ENCODE measurements at places on chromosomes 12 and 14.

DNA sequence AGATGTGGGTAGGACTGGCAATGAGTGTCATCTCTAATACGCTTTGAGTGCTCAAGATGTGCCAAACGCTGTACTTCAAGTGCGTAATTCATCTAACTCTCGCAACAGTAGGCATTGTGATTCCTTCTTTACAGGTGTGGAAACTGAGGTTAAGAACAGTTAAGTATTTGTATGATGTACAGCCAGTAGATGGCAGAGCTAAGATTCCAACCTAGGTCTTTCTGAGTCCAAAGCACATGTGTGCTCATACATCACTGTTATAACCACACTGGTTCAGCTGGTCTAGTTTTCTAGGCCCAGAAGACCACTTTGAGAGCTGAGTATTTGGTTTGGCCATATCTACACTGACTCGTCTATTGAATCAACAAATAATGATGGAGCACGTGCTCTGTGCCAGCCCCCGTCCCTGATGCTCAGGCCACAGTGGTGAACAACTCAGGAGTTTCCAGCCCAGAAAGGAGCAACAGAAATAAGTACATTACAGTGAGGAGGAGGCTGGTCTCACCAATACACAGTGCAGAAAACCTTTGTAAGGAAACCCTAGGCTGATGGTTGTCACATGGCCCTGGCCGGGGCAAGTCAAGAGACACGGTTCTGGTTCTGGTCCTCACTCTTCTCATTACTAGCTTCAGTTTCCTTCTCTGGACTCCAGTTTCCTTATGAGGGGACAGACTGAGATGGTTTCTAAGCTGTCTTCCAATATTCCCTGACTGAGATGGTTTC is 69.3 kb upstream of the SCN8A start:
- DNase-seq = no peak

- no peak for DNase-seq
Measured at GRCh38 chr14:68916358-68916941, 62.7 kb downstream of the ACTN1 start.

- no peak for DNase-seq
Measured at GRCh38 chr12:118611295-118611694, 234.9 kb downstream of the SUDS3 start.

DNA sequence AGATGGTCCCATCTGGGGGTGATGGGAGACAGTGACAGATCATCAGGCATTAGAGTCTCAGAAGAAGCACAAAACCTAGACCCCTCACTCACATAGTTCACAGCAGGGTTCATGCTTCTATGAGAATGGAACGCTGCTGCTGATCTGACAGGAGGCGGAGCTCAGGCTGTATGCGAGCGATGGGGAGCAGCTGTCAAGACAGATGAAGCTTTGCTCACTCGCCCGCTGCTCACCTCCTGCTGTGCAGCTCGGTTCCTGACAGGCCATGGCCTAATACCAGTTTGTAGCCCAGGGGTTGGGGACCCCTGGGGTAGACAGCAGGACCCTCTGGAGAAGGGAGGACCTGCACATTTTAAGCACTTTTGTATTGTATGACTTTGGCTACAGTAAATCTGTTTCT is 111.2 kb downstream of the LGMN start:
- no peak for DNase-seq

GRCh38 chr12:88896958-88897357 is 316.7 kb upstream of the KITLG start:
- no peak for DNase-seq

- DNase-seq = no peak
Measured at GRCh38 chr12:59636945-59637691, 41.3 kb downstream of the SLC16A7 start.

- DNase-seq = no peak
Measured at GRCh38 chr14:90560558-90560957, 163.7 kb downstream of the CALM1 start.

- no peak for DNase-seq
Measured at GRCh38 chr12:108839018-108839889, 18.1 kb downstream of the SSH1 start.

DNA sequence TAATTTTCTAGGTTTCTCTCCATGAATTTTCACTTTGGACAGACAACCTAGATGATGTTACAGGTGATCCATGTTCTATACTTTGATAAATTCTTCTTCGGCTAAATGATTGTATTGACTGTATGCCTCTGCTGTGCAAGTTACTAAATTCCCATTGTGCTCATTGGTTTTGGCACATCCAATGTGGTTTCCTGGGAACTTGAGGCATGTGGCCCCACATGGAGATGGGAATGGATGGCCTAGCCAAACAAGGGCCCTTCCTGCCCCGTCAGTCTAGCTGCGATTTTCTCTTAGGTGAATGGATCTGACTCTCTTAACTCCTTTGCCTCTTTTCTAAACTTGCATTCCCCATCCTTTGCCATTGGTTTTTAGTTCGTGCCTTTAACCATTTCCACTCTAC is 186.2 kb downstream of the PELI2 start:
- no peak for DNase-seq

DNA sequence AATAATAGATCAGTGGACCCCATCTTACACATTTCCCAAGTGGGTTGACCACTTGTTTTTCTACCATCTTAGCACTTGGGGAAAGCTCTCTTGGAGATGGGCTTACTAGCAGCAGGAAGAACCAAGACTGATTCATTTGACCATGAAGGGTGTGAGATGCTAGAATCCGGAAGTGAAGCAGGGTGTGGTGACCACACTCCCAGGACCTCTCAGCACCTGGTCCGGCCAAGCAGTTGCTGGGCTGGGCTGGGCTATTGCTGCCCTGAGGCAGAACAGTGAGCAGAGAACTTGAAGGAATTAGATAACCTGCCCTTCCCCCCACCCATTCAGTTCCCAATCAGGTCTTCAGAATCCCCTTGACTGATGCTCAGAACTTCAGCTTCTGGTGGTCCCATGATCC is 24.4 kb downstream of the ADCY6 start:
- DNase-seq = no peak

GRCh38 chr12:131177599-131177998 is 223.9 kb downstream of the ADGRD1 start:
- DNase-seq = no peak

- DNase-seq = no peak
Measured at GRCh38 chr14:84532016-84532415, 997.9 kb upstream of the FLRT2 start.

- no peak for DNase-seq
Measured at GRCh38 chr12:78156751-78157150, 326.1 kb downstream of the NAV3 start.

- no peak for DNase-seq
Measured at GRCh38 chr14:79551523-79551922, 659.8 kb downstream of the DIO2 start.

DNA sequence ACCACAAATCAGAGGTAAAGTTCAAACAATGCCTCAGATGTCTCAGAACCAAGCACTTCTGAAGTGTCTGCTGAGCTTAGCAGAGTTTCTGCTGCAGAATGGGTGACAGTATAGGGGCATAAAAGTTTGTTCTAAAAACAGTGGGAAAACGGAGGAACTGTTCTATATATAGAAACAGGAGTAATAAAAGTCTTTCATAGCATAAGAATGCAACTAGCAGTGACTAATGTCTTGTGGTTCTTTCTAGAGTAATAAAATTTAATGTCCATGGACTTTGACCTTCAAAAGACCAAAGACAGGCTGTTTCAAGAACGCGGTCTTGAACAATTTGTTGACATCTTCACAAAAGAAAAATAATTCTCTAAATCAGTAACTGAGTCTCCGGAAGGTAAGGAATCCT is 107.5 kb upstream of the FAR2 start:
- no peak for DNase-seq

DNA sequence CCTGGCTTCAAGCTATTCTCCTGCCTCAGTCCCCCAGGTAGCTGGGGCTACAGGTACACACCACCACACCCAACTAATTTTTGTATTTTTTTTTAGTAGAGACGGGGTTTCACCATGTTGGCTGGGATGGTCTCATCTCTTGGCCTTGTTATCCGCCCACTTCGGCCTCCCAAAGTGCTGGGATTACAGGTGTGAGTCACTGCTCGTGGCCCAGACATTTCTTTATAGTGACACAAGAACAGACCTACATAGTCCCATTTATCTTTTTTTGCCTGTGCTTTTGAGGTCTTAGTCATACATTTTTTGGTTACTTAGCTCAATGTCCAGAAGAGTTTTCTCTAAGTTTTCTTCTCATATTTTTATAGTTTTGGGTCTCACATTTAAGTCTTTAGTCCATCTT is 247.4 kb downstream of the SYT10 start:
- no peak for DNase-seq

DNA sequence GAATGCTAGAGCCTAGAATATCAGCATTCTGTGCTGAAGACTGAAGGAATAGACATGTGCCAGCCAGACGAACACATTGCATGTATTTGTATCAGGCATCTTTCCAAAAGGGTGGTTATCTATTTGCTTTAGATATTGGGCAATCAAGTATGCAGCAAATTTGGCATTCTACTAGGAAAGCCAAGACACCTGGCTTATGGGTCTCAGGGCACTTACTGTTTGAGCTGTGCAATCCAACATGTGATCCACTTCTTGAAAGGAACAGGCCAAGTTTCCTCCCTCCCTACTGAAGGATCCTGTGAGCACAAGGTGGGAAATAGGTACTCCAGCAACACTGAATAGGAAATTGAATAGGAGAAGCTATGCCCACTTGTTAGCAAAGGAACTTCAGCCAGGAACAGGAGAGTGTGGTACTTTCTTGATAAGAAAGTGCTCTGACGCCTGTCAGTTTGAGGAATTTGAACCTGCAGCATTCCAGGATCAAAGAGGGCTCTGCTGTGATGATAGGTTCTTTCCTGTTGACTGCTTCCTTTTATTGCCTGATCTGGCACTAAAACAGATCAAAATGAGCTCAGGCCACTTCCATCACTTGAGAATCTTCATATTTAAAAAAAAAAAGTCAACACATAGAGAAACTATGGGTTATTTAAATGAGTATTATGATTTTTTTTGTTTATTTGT is 20.6 kb downstream of the OR6S1 start:
- DNase-seq = no peak

GRCh38 chr14:74238974-74239847 is at the start of gene VSX2:
VSX2 (plus strand) TSS chr14:74239449; CDS start chr14:74239562, 113 bp downstream.
- DNase-seq = no peak

DNA sequence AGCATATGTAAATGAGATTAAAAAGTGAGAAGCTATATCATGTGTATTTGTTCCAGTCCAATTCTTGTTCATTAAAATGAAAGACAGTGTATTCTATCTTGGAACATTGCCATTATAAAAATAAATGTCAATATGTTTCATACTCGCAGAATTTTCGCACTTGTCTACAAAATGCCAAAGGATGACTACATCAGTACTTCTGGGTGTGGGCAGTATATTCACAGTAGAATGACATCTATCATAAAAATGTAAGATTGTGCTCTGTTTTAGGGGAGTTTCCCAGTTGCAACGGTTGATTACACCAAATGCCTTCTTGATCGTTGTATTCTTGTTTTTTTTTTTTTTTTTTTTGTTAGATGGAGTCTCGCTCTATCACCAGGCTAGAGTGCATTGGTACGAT is 292.3 kb upstream of the E2F7 start:
- DNase-seq = no peak

DNA sequence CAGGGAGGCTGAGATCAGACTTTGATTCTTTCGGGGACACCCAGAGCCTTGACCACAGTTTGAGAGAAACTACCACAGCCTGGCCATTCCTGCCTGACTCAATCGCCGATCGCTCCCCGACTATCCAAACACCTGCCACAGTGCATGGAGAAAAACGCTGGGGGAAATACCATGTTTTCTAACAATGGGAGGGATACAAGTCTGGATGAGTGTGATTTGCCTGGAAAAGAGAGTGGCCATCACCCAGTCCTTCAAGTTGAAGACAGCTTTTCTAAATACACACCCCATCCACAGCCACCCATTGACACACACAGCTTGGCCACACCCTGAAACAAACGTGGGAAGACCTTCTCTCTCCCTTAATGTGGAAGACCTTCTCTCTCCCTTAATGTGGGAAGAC is 6.7 kb upstream of the VASH1 start:
- no peak for DNase-seq

GRCh38 chr12:93784339-93785086 is 107.3 kb downstream of the CRADD start:
- peak; percentile 27 for DNase-seq

GRCh38 chr14:105166571-105167302 is 1.8 kb downstream of the JAG2 start:
- DNase-seq = no peak

DNA sequence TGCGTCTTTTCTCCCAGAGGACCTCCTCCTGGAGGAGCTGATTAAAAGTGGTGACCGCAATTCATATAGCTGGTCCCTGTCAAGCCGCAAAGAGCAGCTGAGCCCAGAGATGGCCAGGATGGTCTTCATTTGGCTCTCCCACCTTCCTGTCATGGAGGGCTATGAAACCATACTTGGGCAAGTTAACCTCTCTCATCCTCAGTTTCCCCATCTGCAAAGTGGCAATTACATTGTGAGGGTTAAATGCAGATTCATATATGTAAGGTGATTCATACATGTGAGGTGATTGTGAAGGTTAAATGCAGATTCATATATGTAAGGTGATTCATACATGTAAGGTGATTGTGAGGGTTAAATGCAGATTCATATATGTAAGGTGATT is 3.6 kb upstream of the TESC start:
- DNase-seq = no peak

DNA sequence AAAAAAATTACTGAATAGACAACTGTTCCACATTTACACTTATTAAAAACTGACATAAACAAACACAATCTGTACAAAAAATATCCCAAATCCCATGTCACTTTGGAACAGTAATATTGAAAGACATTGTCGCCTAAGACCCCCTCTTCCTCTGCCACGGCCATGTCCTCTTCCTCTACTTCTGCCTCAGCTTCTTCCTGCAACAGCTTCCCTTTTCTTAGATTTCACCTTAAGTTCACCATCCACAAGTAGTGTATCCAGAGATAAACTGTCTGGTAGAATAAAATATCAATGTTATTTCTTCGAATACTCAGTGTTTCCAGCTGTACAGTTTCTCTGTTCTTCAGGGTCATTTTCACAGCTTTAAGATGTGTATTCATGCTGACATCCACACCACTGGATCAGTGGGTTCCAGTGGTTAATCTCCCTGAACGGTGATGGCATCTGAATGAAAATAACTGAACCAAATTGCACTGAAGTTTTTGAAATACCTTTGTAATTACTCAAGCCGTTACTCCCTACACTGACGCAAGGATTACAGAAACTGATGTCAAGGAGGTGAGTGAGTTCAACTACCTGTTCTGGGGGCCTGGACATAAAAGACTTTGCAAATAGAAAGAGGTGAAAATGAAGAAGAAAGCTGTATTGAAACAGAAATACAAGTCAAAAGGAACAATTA is 208.5 kb downstream of the C12orf50 start:
- no peak for DNase-seq

DNA sequence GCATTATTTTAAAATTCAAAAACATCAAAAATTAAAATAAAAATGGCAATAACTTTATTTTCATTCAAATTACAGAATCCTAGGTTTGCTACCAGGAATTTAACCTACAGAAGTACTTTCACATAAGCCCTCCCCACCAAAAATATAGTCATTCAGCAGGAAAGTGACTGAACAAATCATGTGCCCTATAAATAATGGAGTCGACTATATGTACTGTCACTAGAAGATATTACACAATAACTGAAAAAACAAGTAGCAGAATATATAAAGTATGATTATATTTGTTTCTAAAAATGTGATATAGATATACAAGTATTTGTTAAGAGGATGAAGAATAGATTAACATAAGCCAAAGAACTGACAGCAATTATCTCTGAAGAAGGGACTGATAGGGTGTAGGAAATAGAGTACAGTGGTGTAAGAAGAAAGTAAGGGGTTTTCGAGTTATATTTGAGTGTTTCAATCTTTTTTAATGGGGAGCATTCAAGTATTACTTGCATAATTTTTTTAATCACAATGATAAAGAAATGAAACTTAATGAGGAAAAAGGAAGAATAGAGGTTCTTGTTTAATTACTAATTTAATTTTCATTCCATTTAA is 7.9 kb downstream of the C2CD5 start:
- DNase-seq = no peak

All from stimulated activated CD4-positive, alpha-beta T cell treated with anti-CD3 and anti-CD28 coated beads, Interleukin-4, amount 100 ng/mL, for 24 hours (primary cell).